DMS153 (cell line): ENCODE measurements at places on chromosomes 5 and 9.

- no peak for DNase-seq
Observed at GRCh38 chr5:157744051-157745011, 819 bp downstream of the LSM11 start.

GRCh38 chr5:180640861-180641565, 8.4 kb downstream of the FLT4 start:
- no peak for DNase-seq

- no peak for DNase-seq
Observed at GRCh38 chr5:57036761-57037160, 84.8 kb upstream of the MIER3 start.

- no peak for DNase-seq
Observed at GRCh38 chr9:27353474-27354229, 56.7 kb upstream of the EQTN start.

DNA sequence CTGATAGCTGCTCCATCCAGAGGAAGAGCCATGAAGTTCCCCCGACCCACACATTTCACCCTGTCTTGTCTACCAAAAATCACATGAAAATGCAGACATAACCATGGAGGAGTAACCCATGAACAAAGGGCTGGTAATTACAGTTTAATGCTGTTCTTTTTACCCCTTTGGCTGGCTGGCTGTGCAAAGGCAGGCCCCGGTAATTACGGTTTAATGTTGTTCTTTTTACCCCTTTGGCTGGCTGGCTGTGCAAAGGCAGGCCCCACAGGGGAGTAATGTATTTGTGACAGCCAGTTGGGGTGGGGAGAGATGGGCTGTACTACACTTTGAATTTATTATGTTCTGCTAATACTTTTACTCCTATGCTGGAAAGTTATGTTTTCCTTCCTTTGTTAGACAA, 41.7 kb downstream of the PIK3R1 start:
- no peak for DNase-seq

- no peak for DNase-seq
Observed at GRCh38 chr5:106797996-106798395, 872.7 kb downstream of the EFNA5 start.

DNA sequence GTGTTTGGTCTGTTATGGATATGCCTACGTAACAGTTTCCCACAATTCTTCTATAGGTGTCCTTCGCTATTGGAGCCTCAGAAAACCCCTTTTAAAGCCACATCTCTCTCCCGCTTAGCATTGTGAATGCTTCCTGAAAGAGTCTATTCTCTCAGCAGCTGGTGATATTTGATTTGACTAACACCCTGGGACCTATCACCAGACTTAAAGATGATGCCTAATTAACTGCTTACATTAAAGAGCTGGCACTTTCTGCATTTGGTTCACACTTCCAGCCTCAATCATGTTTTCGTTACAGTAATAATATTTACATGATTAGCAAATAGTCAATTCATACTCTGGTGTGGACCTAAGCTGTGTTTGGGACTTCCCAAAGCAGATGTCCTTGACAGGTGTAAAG, 90.1 kb upstream of the VLDLR start:
- DNase-seq, result no peak

DNA sequence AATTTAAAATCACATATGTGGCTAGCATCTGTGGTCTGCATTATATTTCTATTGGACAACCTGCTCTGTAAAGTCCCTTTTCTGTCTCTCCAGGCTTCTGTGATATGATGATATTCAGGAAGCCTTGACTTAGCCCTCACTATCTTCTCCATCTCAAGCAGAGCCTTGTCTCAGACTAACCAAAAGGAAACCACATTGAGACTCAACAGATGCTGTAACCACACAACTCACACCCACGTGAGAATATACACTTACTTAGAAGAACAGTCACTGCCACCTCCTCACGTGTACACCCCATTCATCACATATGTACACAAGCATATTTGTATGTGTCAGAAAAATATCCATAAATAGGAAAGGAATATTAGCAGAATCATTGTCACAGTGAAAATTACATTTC, 33.6 kb downstream of the HTR4 start:
- no peak for DNase-seq

GRCh38 chr5:145856285-145856818, 16.5 kb downstream of the GRXCR2 start:
- DNase-seq, result no peak

- DNase-seq, result no peak
Observed at GRCh38 chr9:69871118-69871834, 50.7 kb downstream of the CFAP95 start.

GRCh38 chr9:15401266-15401665, 21.4 kb upstream of the SNAPC3 start:
- no peak for DNase-seq

- no peak for DNase-seq
Observed at GRCh38 chr9:128701227-128701854, 962 bp upstream of the PKN3 start.

DNA sequence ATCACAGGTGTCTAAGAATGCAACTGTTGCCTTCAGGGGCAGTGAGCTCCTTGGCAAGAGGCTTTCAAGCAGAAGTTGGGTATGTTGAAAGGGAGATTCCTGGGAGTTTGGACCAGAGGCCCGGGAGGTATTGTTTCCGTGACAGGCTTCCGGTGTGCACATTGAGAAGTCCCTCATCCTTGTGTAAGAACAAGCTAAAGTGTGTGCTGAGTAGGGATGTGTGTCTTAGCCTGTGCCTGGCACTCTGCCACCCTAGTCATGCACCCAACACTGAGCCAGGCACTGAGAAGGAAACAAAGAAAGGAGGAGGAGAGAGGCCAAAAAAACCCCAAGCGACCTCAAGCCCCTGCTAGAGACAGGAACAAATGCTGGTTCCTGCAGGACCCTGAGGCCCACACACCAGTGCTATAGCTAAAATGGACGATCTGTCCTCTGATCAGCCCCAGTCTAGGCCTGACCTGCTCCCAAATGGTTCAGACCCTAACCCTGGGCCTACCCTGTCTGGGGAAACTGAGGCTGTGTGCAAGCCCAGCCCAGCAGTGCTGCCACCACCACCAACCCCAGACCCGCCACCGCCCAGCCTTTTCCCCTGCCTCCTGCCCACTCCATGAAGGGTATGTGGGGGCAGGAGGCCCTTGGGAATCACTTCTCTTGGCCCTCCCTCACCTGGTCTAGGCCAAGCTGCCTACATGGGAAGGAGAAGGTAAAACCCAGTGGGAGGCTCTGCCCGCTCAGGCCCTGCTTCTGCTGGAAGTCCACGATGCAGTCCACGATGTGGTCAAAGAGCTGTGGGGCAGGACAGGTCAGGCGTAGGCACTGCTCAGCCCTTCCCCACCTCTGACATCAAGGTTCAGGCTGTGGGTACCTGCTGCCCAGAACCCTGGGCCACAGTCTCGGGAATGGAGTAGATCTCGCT, 12.6 kb downstream of the HK3 start:
- DNase-seq, result no peak

DNA sequence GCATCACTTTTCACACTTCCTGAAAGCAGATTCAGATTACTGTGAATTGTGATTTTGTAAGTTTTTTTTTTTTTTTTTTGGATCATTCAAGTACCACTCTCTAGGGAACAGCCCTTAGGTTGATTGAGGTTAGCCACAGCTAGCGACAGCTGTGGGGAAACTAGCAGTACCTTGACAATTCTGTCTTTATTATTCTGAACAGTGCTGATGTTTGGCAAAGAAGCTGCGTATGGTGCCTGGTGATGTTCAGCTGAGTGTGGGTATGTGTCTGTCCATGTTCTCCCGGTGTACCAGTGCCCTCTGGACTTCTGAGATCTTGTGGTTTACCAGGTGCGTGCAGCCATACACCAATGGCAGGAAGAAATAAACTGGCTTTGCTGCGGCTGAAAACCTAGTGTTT, 117.3 kb upstream of the PLPPR1 start:
- peak; percentile 59 for DNase-seq

DNA sequence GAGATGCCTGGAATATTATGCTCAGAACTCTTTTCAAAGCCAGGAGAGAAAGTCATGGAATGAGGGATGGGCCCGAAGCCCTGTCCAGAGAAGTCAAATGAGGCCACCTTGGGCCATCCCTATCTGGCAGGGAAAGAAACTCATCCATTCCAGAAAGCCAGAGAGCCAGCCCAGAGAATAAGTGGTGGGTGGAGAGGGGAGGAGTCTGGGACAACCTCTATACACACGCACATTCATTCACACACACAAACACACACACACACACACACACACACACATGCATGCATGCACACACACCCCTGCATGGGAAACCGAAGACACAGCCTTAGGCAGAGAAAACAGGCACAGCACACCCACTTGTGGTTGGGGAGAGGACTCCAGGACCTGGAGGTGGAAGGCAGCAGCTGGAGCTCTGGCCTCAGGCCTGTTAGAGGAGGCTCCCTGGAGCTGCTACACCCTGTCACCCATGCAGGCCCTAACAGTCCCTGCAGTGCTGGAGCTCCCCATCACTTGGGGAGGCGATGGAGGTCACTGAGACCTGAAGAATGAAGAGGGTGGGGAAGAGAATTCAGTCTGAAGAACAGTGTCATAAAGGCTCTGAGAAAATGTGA, 38.0 kb downstream of the TGFBI start:
- DNase-seq, result no peak

- no peak for DNase-seq
Observed at GRCh38 chr5:140165101-140165922, 9.7 kb upstream of the CYSTM1 start.

DNA sequence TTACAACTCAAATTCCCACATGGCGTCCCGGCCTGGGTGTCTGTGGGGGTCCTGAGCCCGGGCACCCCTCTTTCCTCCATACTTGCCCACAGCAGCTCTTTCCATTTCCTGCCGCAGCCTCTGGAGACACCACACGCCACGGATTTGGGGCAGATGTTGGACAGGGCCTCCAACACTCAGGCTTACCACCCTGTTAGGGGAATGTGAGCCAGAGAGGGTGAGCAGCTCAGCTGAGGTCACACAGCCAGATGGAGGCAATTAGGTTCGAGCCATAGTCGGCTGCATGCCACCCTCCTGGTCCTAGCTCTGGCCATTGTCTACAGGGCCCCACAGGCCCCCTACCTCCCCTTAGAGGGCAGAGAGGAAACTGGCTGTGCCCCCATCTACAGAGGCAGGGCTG, 75.6 kb upstream of the STXBP1 start:
- DNase-seq, result no peak

GRCh38 chr5:134435560-134435959, 23.9 kb upstream of the CDKN2AIPNL start:
- DNase-seq, result no peak

DNA sequence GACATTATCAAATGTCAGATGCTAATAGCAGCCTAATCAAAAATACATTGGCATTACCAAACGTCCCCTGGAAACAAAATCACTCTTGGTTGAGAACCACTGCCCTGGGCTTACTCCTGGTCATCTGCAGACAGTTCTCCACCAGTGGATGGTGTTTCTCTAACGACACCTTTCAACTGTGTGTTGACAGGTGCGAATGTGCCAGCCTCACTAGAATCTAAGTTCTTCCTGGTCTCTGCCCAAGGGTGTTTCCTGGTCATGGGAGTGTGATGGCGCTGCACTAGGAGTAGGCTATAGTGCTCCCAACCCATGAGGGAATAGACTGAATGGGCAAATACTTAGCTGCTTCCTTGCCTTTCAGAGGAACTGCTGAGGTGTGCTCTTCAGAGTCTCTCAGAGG, 105.9 kb downstream of the MRPS27 start:
- DNase-seq, result no peak

DNA sequence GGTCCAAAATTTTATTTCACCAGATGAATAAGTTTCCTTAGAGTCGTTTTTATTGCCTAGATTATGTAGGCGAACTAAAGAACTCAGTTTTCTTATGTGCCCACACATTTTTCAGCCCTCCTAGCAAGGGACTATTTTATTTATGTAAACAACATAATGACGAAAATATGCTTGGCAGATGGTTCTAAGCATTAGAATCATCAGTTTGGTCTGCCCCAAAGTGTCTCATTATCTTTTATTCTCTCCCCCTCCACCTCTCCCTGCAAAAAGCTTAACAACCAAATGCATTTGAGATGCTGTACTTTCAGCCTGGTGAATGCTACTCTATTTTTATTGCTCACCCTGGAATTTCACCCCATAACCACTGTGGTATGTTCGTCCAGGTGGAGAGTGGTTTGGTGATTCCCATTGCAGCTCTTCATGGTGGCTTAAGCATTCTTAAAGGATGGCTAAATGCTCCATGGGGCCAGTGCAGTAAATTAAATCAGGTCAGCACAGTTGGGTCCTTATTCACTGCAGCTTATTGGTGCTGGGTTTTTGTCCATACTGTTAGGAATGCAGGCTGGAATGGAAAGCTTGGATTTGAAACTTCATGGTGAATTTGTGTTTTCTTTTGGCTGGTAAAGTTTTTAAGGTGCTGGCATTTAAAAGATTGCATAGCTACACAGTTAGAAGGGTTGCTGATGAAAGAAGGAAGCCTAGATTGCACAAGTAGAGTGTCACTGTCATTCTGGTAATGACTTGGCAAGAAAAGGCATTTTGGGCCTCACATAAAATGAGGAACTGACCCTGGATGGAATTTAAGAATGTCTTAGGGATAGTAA, 39.2 kb downstream of the TLE4 start:
- no peak for DNase-seq

- DNase-seq, result no peak
Observed at GRCh38 chr5:35032356-35032755, 15.4 kb downstream of the AGXT2 start.

DNA sequence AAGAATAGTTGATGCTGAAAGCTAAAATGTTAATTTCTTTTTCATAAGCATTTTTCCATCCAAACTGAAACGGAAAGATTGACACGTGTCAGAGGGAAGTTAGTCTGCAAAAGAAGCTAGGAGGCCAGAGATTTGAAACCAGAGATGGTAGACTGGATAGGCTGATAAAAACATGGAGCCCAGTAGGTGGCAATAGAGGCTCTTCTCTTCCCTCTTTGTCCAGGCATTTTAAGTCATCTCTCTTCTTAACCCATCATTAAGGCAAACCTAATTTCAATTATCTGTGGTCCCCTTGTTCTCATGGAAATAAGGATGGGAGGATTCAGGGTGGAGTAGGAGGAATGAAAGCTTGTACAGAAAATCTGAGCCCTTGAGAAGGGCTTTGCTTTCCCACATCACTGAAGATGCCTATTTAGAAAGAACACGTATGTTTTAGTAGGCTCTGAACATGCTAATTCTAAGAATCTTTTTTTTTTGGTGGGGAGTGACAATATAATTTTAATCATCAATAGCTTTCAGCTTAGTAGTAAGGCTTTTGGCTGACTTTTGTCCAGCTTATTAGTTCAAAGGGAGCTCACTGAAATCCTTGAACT, 66.6 kb downstream of the ZNF474 start:
- peak; percentile 39 for DNase-seq

DNA sequence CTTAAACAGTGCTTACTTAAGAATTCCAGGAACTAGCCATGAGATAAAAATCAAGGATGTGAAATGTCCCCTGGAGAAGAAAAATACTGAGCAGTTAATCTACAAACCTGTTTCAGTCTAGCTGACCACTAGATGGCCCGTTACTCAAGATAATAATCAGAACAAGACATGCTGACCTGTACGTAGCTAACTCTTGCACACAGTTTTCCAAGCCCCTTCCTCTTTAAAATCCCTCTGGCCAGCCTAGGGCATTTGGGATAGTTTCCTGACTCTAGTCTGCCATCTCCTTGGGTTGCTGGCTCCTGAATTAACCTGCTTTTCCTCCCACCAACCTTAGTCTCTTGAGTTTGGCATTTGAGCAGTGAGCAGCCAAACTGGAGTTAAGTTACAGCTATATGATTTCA, 59.2 kb upstream of the TRAF1 start:
- DNase-seq, result peak; percentile 4

- no peak for DNase-seq
Observed at GRCh38 chr9:92965061-92965758, 17.9 kb downstream of the FGD3 start.
